ENCODE measurements at places on chromosomes 13 and 19. TPM values are rescaled to one million over a fixed set of nuclear protein-coding genes. Genes with fewer than 3 reads are reported as not detected.

Gene POGLUT2
- total RNA-seq = 12.7 TPM

Gene SRRM5
- 0.55 TPM for total RNA-seq

Gene CD37
- not detected for total RNA-seq

Gene INAFM1
- 1.7 TPM for total RNA-seq

Gene RPS5
- total RNA-seq = 1,933 TPM

Gene GNG7
- not detected for total RNA-seq

Gene GIPC1
- total RNA-seq = 58.7 TPM

Gene BRSK1
- total RNA-seq = 3.8 TPM

Gene ZNF773
- total RNA-seq = 3.0 TPM

Gene FUT2
- total RNA-seq = not detected
